ENCODE measurements at places on chromosomes 1 and 21. TPM values are rescaled to one million over a fixed set of nuclear protein-coding genes. Genes with fewer than 3 reads are reported as not detected.

GRCh38 chr21:20603236-20603635 lies 395.0 kb upstream of the NCAM2 start:
- no peaks in the 10 kb centered on the region for H3K4me1 ChIP-seq
- no peak overlapping the region for H3K27ac ChIP-seq
- H3K27me3 ChIP-seq: no peaks in the 10 kb centered on the region

- no peaks in the 10 kb centered on the region for H3K27me3 ChIP-seq
- H3K4me3 ChIP-seq: no peak overlapping the region
- H3K36me3 ChIP-seq: no peaks in the 10 kb centered on the region
- H3K27ac ChIP-seq: no peak overlapping the region
- no peaks in the 10 kb centered on the region for H3K4me1 ChIP-seq
Measured at GRCh38 chr1:115300087-115300876, 37.8 kb downstream of the NGF start.

GRCh38 chr1:210727709-210728108 lies 399.0 kb downstream of the HHAT start:
- H3K27me3 ChIP-seq: no peaks in the 10 kb centered on the region
- no peaks in the 10 kb centered on the region for H3K36me3 ChIP-seq
- DNase-seq: no peak
- no peak overlapping the region for H3K4me3 ChIP-seq

GRCh38 chr1:181482001-181482430 lies 1.3 kb upstream of the CACNA1E start:
- no peak overlapping the region for H3K27ac ChIP-seq
- H3K36me3 ChIP-seq: no peaks in the 10 kb centered on the region
- H3K4me3 ChIP-seq: peak overlapping the region; percentile 36
- no peaks in the 10 kb centered on the region for H3K27me3 ChIP-seq
- DNase-seq: no peak
- peaks cover 3% of the 10 kb centered on the region for H3K4me1 ChIP-seq

DNA sequence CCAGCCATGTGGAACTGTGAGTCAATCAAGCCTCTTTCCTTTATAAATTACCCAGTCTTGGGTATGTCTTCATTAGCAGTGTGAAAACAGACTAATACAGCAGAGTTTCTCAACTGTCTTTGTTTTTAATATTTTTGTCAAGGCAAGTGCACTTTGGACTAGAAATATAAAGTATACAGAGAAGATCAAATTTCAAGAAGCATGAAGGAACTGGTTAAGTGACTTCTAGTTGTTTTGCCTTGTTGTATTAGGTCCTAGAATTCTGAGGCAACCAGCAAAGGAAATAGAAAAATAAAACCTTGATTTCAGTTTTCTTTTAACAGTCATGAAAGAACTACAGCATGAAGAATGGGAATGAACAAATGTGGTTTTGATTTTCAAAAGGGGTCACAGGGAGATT lies 131.1 kb upstream of the PTGFR start:
- DNase-seq: no peak
- H3K4me3 ChIP-seq: no peak overlapping the region
- no peak overlapping the region for H3K27ac ChIP-seq
- H3K27me3 ChIP-seq: no peaks in the 10 kb centered on the region
- no peaks in the 10 kb centered on the region for H3K36me3 ChIP-seq

DNA sequence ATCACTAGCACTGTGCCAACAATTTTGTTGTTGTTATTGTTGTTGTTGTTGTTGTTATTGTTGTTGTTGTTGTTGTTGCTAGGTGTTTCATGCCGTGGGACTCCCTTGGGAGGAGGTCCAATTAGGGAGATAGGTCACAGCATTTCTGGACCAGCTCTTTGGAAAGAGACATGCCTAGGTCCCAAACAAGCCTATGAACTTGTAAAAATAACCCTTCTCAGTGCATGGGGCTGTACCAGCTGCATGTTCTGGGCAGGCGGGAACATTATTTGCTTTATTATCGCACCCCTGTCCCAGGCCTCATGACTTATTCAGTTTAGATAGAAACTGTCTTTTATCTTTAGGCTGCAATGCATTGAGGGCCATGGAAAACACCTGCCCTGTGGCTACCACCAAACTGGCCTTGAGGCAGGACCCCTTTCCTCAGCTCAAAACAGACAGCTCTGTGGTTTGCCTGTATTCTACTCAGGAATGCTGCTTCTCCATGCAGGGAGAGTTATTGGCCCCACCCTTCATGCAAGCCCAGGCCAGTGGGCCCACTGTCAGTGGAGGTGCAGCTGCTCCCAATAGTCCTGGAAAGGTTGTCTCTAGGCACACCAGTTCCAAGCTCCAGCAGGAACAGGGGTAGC lies 386.5 kb upstream of the BRINP3 start:
- no peak overlapping the region for H3K27ac ChIP-seq
- no peaks in the 10 kb centered on the region for H3K36me3 ChIP-seq
- no peak overlapping the region for H3K4me3 ChIP-seq
- DNase-seq: no peak
- no peaks in the 10 kb centered on the region for H3K4me1 ChIP-seq

DNA sequence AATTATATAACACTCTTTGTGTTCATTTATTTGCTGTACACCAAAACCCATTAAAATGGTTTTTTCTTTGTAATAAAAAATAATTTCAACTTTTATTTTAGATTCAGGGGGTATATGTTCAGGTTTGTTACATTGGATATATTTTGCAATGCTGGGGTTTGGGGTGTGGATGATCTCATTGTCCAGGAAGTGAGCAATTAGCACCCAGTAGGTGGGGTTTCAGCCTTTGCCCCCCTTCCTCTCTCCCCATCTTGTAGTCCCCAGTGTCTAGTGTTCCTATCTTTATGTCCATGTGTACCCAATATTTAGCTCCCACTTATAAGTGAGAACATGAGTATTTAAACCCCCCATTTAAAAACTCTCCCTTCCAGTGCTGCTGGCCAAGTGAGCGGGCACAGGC lies 184.6 kb downstream of the RHOU start:
- H3K4me1 ChIP-seq: no peaks in the 10 kb centered on the region
- H3K27ac ChIP-seq: no peak overlapping the region
- no peaks in the 10 kb centered on the region for H3K36me3 ChIP-seq

DNA sequence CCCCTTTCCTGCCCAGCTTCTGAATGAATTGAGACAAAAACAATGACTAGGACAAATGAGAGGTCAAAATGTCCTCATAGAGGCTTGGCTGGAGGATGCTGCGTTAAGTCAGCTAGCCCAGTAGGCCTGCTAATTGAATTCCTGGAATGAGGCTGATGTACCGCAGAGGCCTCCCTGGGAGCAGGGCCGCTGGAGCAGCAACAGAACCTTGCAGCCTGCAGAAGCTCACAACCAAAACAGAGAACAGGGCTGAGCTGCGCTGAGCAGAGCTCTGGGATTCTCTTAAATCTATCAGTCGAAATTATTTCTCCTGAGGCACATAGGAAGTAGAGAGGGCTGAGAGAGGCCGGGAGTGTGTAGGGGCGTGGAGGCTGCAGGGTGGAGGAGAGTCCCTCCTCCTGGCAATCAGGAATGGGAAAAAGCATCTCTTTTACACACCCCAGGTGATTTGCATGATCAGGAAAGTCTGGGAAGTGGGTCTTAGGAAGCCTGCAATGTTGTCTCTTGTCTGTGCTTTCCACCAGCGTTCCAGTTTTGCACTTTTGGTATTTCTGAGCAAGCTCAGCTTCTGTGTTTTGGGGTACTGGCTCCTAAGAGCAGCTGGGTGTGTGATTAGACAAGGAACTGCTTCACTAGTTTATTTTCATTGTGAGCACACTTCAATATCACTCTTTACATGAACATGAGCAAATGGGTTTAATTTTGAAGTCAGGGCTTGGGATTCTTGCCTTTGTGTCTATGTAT lies 66.5 kb downstream of the RYR2 start:
- no peaks in the 10 kb centered on the region for H3K36me3 ChIP-seq
- H3K4me3 ChIP-seq: no peak overlapping the region
- no peaks in the 10 kb centered on the region for H3K27me3 ChIP-seq
- DNase-seq: no peak

DNA sequence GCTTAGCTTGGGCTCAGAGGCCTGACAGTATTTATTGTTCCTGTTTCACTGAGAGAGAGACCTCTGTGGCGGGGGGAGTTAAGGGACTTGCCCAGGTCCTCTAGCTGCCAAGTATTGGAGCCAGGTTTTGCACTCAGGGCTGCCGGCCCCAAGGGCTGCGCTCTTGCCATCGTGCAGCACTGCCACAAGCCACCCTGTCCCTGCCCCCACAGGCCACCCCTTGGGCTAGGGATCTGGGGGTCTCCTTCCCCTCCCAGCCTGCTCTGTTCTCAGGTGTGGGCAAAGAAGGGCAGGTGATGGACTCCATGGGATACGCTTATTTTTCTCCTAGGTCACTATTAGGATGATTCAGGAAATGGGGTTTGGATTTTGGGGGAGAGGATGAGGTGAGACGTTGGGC lies 8.7 kb downstream of the KIAA1614 start:
- peaks cover 8% of the 10 kb centered on the region for H3K4me1 ChIP-seq
- H3K27me3 ChIP-seq: peaks cover 1% of the 10 kb centered on the region
- DNase-seq: no peak
- no peak overlapping the region for H3K4me3 ChIP-seq
- H3K27ac ChIP-seq: no peak overlapping the region
- no peaks in the 10 kb centered on the region for H3K36me3 ChIP-seq

DNA sequence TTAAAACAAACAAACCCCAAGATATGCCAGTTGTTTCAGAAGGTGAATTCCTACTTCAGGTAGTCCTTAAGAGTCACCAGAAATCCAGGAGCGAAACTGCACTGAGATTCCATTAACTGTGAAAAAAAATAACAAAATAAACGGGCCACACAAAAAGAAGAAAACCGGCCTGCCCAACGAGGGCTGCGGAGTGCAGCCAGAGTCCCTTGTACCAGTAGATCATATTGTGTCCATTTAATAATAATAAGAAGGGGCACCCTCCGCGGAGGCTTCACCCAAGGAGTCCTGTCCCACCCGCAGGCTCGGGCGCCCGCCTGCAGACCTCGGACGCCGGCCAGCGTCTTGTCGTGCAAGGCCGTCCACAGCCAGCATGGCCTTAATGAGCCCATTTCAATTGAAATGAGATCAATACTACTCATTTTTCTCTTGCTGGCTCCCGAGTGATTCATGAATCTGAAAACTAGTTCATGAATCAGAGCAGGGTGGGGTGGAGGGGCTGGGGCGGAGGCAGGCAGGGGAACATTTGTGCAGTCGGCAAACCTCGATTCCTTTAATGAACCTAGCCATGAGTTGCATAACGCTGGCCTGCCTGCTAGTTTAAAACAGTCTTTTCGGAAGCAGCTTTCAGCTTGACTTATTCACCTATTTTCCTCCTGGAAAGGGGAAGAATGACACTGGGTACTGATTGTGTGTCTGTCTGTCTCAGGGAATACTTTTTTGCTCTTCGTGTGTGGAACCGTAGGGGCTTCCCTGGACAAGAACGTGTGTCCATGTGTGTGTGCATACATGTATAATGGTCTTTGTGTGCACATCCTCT lies 113.1 kb upstream of the IRF2BP2 start:
- H3K4me3 ChIP-seq: peak overlapping the region; percentile 44
- peak overlapping the region; percentile 94 for H3K27ac ChIP-seq
- H3K27me3 ChIP-seq: no peaks in the 10 kb centered on the region
- no peaks in the 10 kb centered on the region for H3K36me3 ChIP-seq
- DNase-seq: peak; percentile 82
- H3K4me1 ChIP-seq: peaks cover 84% of the 10 kb centered on the region

DNA sequence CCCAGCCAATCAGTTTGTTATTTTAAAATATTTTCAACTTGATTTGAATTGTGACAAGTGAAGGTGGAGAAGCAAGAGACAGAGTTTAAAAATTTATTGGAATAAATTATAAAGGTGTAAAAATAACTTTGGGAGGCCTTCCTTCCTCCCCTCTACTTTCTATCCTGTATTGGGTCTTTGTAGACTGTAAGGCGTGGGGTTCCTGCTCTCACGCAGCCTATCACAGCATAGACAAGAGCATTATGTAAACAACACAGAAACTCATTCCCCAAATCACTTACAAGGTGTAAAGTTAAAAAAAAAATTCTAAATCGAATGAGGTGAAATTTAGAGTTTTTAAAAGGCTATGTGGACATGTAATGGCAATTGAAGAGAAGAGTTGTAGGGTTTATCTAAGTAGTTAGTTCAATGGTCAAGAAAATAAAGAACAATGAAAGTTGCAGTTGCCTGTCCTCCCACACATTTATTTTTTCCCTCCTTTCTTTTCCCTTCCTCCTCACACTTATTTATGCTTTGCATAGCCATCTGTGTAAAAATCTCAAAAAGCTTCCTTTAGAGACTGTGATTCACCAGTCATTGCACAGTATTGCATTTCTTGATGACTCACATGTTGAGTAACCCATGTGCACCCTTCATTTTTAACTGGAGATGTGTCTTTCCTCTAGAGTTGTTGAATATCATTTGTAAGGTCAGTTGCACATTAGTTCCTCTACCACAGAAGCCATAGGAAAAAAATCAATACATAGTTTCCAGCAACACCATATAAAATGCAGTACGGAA lies 242.2 kb downstream of the PTPRC start:
- H3K27me3 ChIP-seq: no peaks in the 10 kb centered on the region
- H3K4me3 ChIP-seq: no peak overlapping the region
- no peak overlapping the region for H3K27ac ChIP-seq
- no peak for DNase-seq
- H3K4me1 ChIP-seq: no peaks in the 10 kb centered on the region

DNA sequence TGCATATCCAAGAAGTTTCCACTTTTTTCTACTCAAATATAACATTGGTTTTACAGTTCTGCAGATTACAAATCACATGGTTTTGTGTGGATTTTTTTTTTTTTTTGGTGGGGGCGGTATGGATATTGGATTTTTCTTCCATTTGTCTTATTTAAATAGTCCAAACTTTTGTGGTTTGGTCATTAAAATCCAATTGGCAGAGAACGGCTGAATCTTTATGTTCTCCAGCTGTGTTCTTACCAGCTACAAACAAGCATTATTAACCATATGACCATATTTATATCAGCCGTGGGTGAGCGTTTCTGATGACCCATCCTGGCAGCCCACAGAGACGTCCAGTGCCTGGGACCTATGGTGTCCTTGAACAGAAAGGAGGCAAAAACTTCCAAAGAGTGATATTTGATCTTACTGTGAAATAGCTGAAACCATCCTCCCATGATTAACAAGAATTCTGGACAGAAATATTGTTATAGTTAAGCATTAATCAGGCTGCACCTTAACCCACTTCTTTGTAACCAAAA lies 200.4 kb downstream of the LYPLAL1 start:
- no peak overlapping the region for H3K27ac ChIP-seq
- H3K27me3 ChIP-seq: no peaks in the 10 kb centered on the region
- no peak overlapping the region for H3K4me3 ChIP-seq
- no peak for DNase-seq
- no peaks in the 10 kb centered on the region for H3K4me1 ChIP-seq
- H3K36me3 ChIP-seq: no peaks in the 10 kb centered on the region

GRCh38 chr1:228860911-228861831 lies 125.9 kb downstream of the RHOU start:
- no peaks in the 10 kb centered on the region for H3K36me3 ChIP-seq
- no peak for DNase-seq
- H3K27ac ChIP-seq: peak overlapping the region; percentile 36
- H3K4me1 ChIP-seq: peaks cover 4% of the 10 kb centered on the region
- H3K27me3 ChIP-seq: no peaks in the 10 kb centered on the region
- no peak overlapping the region for H3K4me3 ChIP-seq

Gene TNFSF4
- total RNA-seq: 0.13 TPM

Gene PROK1
- 0.21 TPM for total RNA-seq

Gene ANGPTL1
- 43.6 TPM for total RNA-seq

Gene TMEM167B
- total RNA-seq: 27.2 TPM

Data from psoas muscle (tissue), 8 donors.